Retina (tissue), 1 donor: ENCODE measurements at places on chromosomes 7 and 10.

- no peak for DNase-seq
Observed at GRCh38 chr7:156478486-156478885, 162.1 kb upstream of the RNF32 start.

GRCh38 chr10:14010101-14010558 lies 320.6 kb downstream of the FRMD4A start:
- DNase-seq: peak; percentile 61

GRCh38 chr7:140122965-140123364 lies 53.8 kb downstream of the KDM7A start:
- no peak for DNase-seq

- peak; percentile 9 for DNase-seq
Observed at GRCh38 chr10:114208351-114208750, 29.2 kb downstream of the TDRD1 start.

DNA sequence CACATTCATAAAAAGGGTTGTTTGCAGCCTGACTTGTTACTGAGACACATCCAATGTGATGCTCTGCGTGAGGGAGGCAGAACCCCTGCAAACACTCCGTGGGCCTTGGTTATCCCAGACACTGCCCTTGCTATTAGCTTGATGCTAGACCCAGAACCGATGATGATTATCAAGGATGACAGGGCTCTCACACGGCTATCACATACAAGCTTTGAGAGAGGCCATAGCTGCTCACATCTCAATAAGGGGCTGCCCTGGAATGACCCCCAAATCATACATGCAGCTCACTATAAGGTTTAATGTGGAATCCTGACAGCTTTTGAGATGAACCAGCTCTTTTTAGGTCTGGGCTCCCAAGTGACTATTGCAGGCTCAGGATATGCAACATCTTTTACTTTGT lies 44.4 kb upstream of the TCERG1L start:
- peak; percentile 66 for DNase-seq

DNA sequence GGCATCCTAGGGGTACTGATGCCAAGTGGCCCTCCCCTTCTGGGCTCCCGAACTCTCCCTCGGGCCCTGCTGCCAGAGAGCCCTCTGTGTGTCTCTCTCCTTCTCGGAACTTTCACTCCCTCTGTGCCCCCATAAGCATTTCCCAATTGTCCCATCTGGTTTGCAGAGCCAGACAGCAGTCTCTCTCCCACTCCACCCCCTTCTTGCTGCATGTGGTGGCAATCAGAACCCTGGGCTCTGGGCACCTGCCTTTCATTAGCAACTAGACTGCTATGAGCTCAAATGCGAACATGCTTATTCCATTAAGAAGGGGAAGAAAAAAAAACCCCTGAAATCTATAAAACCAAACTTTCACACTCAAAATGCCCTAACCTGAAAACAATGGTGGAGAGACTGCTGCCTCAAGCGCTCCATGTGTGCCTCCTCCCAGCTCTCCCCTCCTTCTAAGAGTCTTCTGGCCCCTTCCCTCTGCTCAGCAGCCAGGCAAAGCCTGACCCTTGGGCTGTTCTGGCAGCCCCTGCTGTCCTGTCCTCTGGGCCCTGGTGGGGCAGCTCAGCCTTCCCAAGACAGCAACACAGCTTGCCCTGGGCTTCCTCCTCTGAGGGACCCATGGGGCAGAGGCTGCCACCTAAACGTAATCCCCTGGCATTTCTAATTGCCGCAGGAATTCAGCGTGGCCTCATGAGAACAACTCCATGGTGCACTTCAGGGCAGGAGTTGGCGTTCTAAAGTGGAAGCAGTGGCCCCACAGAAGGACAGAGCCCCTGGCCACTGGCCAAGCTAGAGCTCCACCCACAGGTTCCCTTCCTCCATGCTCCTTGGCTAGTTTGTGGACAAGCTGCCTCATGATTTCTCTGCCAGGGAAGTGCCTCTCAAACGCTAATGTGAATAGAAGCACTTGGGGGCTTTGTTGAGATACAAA lies 415.4 kb downstream of the PLXNA4 start:
- no peak for DNase-seq

GRCh38 chr7:25821225-25821624 lies 330.8 kb upstream of the NFE2L3 start:
- no peak for DNase-seq
